ENCODE measurements at places on chromosomes 6 and 20.
A peak's percentile ranks its signal among the peaks of the same experiment; 100 is the strongest.

GRCh38 chr6:165872311-165872710, 209.3 kb upstream of the PDE10A start:
- no peak for DNase-seq

- no peak for DNase-seq
Measured at GRCh38 chr6:1348675-1349074, 36.8 kb downstream of the FOXQ1 start.

- no peak for DNase-seq
Measured at GRCh38 chr6:16991981-16992629, 109.7 kb upstream of the STMND1 start.

GRCh38 chr6:80974579-80974978, 777.9 kb downstream of the TENT5A start:
- no peak for DNase-seq

- DNase-seq, result no peak
Measured at GRCh38 chr6:159899994-159900745, 9.4 kb downstream of the MAS1 start.

DNA sequence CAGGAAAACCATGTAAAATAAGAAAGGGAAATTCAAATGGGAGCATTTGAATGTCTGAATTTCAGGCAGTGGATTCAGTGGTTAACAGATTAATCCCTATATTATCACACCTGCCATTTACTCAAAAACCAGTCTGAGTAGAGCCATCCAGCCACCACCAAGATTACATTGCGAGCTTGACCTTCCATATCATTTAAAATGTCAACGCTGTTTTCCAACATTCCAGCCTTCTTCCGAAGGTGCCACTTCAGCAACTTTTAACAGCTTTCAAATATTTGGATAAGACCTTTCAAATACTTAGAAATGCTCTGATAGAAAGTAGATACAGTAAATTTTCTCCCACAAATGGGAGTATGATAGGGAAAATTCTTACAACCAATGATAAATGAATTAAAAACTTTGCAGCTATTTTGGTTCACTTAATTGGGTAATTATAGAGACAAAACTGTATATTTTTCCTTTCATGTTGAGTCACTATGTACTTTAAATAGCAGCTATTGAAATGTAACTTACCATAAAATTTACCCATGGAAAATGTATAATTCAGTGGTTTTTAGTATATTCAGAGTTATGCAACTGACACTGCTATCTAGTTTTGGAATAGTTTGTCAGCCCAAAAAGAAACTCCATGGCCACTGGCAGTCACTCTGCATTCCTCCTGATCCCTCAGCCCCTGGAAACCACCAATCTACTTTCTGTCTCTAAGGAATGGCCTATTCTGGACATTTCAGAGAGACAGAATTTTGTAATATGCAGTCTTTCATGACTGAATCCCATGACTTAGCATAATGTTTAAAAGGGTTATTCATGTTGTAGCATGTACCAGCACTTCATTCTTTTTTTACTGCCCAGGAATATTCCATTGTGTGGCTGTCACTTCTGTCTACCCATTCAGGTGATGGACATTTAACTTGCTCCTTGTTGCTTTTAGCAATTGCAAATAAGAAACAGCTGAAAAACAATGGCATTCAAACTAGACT, 21.5 kb downstream of the EZR start:
- no peak for DNase-seq

DNA sequence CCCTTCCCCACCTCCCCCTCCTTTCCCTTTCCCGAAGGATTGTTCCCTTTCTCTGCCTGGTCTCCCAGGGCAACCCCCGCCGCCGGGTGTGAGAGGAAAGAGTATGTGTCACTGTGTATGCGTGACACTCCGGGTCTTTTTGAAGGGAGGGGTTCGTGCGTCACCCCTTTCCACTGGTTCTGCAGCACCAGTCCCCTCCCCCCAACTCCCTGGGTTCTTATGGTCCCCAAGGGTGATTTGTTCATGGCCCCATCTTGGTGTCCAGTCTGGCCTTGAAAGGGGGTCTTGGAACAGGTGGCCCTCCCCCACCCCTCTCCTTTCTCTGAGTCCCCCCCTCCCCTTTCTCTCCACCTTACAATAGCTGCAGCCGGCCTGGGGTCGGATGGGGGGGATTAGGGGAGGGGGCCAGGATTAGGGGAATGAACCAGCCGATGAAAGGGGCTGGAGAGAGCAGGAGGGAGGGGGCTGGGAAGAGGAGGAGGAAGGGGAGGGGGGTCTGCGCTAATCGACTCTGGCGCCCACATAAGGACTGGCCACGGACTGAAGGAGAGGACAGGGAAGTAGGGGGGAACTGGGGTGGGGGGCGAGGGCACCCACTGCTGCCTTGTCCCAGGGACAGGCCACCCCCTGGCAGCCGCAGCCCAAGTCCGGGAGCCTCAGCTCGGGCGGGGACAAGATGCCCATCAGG, 1.3 kb upstream of the RING1 start:
- no peak for DNase-seq

GRCh38 chr6:156870924-156871539, 93.9 kb downstream of the ARID1B start:
- DNase-seq, result no peak

- no peak for DNase-seq
Measured at GRCh38 chr6:163585932-163586437, 171.5 kb downstream of the QKI start.

GRCh38 chr6:42984924-42985475, 630 bp downstream of the PPP2R5D start:
- no peak for DNase-seq

GRCh38 chr6:90712114-90712513, 125.2 kb upstream of the MAP3K7 start:
- no peak for DNase-seq

DNA sequence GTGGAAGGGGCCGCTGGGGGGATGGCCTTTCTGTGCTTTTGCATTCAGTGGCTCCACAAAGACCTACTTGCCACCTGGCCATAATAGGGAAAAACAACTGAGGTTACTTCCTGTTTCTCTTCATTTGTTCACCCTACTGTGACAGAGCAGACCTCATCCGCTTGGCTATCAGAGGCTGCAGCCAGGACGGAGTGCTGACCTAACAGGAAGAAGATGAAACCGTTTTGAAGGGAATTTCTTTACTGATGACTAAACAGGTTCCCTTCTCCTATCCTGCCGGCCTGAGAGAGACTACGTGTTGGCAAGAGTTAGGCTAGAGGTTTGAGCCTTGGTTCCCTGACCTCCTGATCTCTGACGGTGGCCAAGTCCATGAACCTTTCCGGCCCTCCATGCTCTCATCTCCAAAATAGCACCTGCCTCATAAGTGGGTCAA, 21.3 kb downstream of the PRR18 start:
- DNase-seq, result no peak

DNA sequence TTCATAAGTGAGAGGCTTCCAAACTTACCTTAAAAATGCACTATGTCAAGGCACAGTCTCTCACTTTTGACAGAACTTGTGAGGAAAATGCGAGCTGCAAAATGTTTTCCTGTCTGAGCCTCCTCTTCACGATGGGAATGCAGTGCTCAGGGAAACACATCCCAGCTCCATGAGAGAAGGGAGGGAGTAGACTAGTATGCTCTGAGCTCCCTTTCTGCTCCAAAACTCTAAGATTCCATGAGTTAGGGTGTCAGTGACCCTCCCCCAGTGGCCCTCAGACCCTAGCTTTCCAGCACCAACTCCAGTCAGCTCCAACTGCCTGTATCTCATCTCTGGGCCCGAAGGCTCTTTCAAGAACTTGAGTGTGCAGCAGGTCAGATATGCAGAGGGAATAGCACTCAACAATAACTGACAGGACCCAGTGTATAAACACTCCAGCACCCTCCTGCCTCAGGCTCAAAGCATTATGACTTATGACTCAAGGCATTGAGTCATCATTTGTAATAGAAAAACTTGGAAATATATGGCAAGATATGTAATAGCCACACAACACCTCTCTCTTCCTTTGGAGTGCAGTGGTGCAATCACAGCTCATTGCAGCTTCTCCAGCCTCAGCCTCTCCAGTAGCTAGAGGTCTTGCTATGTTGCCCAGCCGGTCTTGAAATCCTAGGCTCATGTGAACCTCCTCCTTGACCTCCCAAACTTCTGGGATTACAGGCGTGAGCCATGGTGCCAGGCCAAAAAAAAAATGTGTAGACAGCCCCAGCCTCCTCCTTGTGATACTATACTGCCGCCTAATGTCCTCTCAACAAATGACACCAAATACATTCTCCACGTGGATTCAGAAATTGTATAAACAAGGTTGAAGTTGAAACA, 16.7 kb upstream of the ENTPD6 start:
- DNase-seq, result peak; percentile 51

GRCh38 chr6:27651371-27651732, 178.4 kb upstream of the ZNF184 start:
- DNase-seq, result no peak

GRCh38 chr6:41519745-41520699, 26.2 kb upstream of the FOXP4 start:
- no peak for DNase-seq

- no peak for DNase-seq
Measured at GRCh38 chr6:42637681-42638080, 73.9 kb downstream of the UBR2 start.

GRCh38 chr6:114125576-114125975, 154.6 kb upstream of the HDAC2 start:
- DNase-seq, result no peak

DNA sequence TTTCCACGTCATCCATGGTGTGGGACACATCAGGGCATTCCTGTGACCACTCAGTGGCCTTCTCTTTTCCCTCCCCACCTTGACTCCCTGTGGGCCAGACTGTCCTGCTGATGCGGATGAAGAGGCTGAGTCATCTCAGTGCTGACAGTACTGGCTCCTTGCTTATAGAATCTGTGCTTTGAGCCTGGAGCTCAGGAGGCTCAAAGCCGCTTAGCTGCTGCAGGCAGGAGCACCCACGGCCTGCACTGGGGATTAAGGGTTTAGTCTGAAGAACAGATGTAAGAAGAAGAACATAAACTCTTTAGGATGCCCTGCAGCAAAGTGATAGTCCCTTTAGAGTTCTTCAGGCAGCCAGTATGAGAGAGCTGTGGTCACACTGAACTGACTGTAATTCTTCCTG, 642.0 kb upstream of the CHD6 start:
- DNase-seq, result no peak
